ENCODE measurements at places on chromosomes 12 and 14. TPM values are rescaled to one million over a fixed set of nuclear protein-coding genes. Genes with fewer than 3 reads are reported as not detected.

GRCh38 chr14:36511981-36512584, 7.9 kb downstream of the NKX2-1 start:
- no peaks in the 10 kb centered on the region for H3K4me1 ChIP-seq
- H3K27me3 ChIP-seq = peaks cover 87% of the 10 kb centered on the region
- no peak for DNase-seq
- H3K4me3 ChIP-seq = no peak overlapping the region

DNA sequence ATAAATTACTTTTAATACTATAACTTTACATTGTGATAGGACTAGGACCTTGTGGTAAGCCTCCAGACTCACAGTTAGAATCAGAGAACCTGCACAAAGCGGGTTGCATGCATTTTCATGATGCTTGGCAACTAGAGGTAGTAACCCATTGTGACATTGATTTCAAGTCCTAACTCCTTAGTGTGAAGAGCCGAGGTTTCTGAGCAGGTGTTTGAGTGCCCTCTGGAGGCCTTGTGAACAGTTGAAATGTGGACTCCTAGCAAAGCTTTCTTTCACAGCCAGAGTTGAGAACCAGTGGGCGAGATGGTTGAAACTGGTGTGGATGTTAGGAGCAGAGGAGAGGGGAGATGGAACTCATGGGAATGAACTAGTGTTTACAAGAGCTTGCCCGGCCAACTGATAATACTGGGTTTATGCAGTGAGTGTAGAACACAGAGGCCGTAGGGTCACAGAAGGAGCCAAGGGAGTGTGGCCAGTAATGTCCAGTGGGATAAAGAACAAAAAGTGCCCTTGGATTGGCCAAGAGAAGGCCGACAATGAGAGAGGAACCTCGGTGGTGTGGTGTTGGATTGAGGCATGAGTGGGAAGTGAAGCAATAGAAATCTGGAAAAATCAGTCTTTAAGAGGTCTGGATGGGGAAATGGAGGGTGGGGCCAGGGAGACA, 10.9 kb downstream of the ZNF664 start:
- H3K36me3 ChIP-seq = peaks cover 23% of the 10 kb centered on the region
- H3K27ac ChIP-seq = no peak overlapping the region
- DNase-seq = peak; percentile 50
- no peaks in the 10 kb centered on the region for H3K4me1 ChIP-seq
- H3K27me3 ChIP-seq = no peaks in the 10 kb centered on the region
- no peak overlapping the region for H3K4me3 ChIP-seq

DNA sequence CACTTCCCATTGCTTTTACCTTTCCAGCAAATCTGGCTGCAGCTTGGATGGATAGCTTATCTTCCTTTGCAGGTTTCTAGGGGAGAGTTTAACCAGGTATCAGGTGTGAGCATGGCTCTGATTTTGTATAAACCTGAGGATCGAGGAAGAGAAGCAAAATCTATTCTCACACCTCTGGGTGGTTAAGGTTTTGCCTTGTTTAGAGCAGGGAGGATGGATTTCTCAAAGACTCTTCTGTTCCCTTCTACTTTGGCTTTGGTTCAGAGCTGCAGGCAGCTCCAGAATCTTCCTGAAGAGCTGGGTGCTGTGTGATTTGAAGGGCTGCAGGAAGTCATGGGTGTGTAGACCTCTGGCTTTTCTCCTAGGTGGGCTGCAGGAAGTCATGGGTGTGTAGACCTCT, 1.7 kb downstream of the JDP2 start:
- no peak for DNase-seq
- H3K36me3 ChIP-seq = peaks cover 24% of the 10 kb centered on the region
- no peaks in the 10 kb centered on the region for H3K27me3 ChIP-seq
- peak overlapping the region; percentile 97 for H3K4me3 ChIP-seq
- H3K27ac ChIP-seq = no peak overlapping the region
- peaks cover 52% of the 10 kb centered on the region for H3K4me1 ChIP-seq

- H3K27me3 ChIP-seq = no peaks in the 10 kb centered on the region
- no peak overlapping the region for H3K27ac ChIP-seq
- no peaks in the 10 kb centered on the region for H3K36me3 ChIP-seq
Measured at GRCh38 chr12:92921877-92922276, 7.2 kb downstream of the EEA1 start.

DNA sequence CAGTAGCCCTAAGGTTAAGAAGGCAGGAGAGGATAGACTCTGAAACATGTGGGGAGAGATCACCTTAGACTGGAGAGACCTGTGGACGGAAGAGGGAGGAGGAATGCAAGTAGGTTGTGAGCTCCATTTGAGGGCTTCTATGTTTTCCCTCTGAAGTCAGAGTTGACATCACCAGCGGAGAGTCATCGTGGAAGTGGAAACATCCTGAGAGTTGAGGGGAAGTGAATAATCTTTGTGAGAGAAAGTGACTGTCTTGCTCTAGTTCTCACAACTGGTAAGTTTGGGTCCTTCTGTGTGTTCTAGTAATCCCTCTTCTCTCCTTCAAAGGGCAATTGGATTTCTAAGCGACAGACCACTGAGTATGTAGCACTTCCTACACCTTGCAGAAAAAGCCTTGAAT, 103.6 kb upstream of the CCND2 start:
- H3K27ac ChIP-seq = no peak overlapping the region
- peaks cover 27% of the 10 kb centered on the region for H3K4me1 ChIP-seq
- H3K4me3 ChIP-seq = no peak overlapping the region
- peak; percentile 49 for DNase-seq

GRCh38 chr14:95258754-95259593, 60.7 kb downstream of the CLMN start:
- H3K27me3 ChIP-seq = no peaks in the 10 kb centered on the region
- no peak overlapping the region for H3K4me3 ChIP-seq
- no peak overlapping the region for H3K27ac ChIP-seq
- H3K4me1 ChIP-seq = peaks cover 25% of the 10 kb centered on the region
- no peaks in the 10 kb centered on the region for H3K36me3 ChIP-seq
- no peak for DNase-seq

The PGF gene
- 0.10 TPM for polyA plus RNA-seq

DNA sequence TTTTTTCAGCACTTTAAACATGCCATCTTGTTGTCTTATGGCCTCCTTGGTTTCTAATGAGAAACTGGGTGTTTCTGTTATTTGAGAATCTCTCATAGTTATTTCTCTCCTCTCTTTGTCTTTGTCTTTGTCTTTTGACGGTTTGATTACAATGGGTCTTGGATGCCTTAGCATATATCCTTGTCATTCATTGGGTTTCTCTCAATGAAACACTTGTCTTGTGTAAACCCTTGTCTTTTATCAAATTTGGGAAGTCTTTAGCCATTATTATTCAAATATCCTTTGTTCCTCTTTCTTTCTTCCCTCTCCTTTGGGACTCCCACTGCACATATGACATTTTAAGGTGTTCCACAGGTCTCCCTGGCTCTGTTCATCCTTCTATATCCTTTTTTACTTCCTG, 373.5 kb upstream of the TBX3 start:
- H3K36me3 ChIP-seq = no peaks in the 10 kb centered on the region
- H3K27me3 ChIP-seq = no peaks in the 10 kb centered on the region
- H3K4me3 ChIP-seq = no peak overlapping the region
- H3K27ac ChIP-seq = no peak overlapping the region
- no peak for DNase-seq

The LHX5 gene
- polyA plus RNA-seq = not detected

DNA sequence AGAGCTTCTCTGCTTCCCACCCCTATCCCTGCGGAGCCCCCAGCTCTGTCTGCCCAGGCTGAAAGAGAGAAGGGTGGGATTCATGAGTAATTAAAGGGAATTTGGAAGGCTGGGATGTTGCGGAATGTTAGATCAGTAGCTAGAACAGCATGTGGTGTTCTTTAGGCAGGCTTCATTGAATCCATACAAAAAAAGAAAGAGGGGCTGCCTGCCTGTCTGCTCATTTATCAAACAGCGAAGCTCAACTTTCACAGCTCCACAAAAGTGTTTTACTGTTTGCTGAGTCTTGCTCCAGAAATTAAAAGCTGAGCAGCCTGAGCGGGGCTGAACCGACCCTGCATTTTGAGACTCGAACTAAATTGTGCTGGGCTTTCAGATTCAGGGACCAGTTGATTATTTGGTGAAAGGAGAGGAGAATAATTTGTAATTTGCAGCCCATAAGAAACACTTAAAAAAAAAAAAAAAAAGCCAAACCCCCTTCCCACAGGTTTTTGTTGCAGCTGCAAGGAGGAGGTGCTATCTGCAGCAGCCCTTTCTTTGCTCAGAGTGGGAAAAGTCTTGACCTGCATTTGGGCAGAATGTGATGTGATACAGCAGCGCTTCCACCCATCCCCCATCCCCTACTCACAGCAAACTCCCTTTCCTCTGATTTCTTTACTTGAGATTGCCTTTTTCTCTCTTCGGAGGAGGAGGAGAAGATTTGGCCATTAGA, 89.7 kb downstream of the RFX4 start:
- DNase-seq = no peak
- H3K4me3 ChIP-seq = no peak overlapping the region
- H3K4me1 ChIP-seq = no peaks in the 10 kb centered on the region
- peaks cover 6% of the 10 kb centered on the region for H3K27me3 ChIP-seq
- H3K36me3 ChIP-seq = no peaks in the 10 kb centered on the region

The VPS33A gene
- polyA plus RNA-seq = 33.1 TPM

- no peaks in the 10 kb centered on the region for H3K36me3 ChIP-seq
- no peaks in the 10 kb centered on the region for H3K4me1 ChIP-seq
- H3K4me3 ChIP-seq = no peak overlapping the region
- no peak for DNase-seq
Measured at GRCh38 chr12:84842406-84843013, 70.1 kb downstream of the SLC6A15 start.

DNA sequence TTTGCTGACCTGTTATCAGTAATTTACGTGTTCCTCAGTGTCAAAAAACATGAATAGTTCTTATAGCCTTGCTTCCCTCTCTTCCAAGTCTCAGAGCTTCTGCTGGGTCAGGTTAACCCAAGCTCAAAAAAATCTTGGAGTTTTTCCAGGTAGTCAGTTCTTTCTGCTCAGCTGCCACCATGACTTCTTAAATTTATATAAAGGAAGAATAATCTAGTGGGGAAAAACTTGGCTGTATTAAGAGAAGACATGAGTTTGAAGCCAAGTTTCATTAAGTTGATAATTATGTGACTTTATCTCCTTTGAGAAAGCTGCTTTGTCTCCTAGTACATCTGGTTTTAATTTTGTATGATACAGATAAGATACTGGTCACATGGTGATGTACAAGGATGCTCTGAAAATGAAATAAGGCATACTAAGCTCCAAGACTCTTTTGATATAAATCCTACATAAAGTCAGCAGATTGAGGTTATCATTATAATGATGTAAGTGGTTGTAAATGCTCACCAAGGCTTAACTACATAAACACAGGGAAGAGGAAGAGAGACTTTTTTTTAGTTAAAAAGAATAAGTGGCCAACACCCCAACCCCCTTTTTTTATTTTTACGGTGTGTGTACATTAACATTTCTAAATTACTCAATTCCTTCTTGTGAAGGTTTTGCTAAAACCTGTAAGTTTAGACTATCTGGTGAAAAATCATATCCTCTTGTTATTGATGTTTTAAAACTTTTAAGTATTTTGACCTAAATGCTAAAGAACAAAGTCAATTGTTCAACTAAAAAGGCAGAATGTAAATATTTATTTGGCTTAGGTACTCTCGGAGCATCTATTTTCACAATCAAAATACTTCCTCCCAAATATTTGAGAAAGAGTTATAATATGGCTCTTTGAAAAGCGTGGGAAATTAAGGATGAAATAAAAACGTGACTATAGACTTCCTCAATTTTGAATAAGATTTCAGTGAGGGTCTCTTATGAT, 84.1 kb upstream of the SLC38A2 start:
- DNase-seq = no peak
- no peak overlapping the region for H3K27ac ChIP-seq
- no peaks in the 10 kb centered on the region for H3K36me3 ChIP-seq
- no peaks in the 10 kb centered on the region for H3K27me3 ChIP-seq

DNA sequence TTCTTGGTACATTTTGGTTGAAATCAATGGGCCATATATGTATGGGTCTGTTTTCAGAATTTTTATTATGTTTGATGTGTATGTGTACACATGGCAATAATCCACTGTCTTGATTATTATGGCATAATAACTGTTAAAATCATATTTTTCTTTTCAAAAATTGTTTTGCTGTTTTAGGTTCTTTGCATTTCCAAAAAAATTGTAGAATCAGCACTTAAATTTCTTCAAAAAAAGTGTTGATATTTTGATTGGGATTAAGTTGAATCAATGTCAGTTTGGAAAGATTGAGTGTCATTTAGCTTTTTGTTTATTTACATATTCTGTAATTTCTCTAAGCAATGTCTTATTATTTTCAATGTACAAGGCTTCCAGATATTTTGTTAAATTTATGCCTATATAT, 154.1 kb downstream of the SLC5A8 start:
- H3K4me3 ChIP-seq = no peak overlapping the region
- H3K27ac ChIP-seq = no peak overlapping the region
- no peak for DNase-seq
- H3K4me1 ChIP-seq = no peaks in the 10 kb centered on the region
- H3K36me3 ChIP-seq = no peaks in the 10 kb centered on the region

DNA sequence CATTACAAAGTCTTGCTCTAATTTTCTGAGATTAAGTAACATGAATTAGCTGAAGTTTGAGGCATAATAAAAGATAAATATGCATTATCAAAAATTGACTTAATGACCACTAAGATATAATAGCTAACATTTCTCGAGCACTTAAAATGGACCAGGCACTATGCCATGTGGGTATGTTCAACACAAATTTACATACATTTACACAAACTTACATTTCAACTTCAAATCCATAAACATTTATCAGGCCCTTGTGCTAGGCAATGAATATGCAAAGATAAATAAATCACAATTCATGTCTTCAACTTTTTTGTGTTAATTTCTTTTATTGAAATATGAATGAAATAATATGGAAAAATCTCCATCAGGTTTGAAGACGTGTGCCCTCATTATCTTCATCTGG, 108.7 kb downstream of the GAS2L3 start:
- no peaks in the 10 kb centered on the region for H3K4me1 ChIP-seq
- no peaks in the 10 kb centered on the region for H3K27me3 ChIP-seq
- no peak for DNase-seq
- no peaks in the 10 kb centered on the region for H3K36me3 ChIP-seq
- H3K27ac ChIP-seq = no peak overlapping the region

DNA sequence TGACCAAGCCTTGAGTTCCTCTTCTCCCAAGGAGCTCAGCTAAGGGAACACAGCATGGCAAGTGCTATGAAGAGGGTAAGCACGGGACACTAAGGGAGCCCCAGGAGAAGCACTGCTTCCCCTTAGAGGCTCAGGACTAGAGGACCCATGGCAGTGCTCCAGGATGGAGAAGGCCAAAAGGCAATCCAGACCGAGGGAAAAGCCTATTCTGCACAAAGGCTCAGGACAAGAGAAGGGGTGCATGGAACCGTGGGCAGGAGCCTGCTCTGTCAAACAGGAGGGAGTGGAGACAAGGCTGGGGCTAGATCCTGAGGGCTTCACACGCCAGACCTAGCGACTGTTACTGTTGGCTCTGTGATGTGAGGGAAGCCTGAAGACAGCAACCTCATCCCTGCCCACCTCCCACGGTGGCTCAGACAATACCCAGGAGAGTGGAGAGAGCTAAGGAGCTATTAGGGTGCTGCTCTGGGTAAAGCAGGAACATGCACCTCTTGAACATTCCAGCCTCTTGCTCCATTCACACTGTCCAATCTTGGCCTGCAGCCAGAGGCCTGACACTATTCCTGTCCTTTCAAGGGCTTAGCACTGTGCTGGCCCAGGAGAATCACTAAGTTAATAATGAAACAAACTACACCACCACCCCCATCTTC, 24.2 kb downstream of the OTUB2 start:
- DNase-seq = no peak
- H3K27ac ChIP-seq = no peak overlapping the region
- H3K27me3 ChIP-seq = no peaks in the 10 kb centered on the region
- no peaks in the 10 kb centered on the region for H3K4me1 ChIP-seq
- H3K4me3 ChIP-seq = no peak overlapping the region
- peaks cover 86% of the 10 kb centered on the region for H3K36me3 ChIP-seq

The MYL2 gene
- polyA plus RNA-seq = not detected

The ERG28 gene
- polyA plus RNA-seq = 1.6 TPM

Data from CD14-positive monocyte (primary cell).